Esophagus squamous epithelium (tissue), 5 donors: ENCODE measurements at places on chromosomes 5 and 9.
A peak's percentile ranks its signal among the peaks of the same experiment; 100 is the strongest.

GRCh38 chr5:17118631-17119030, 98.8 kb upstream of the BASP1 start:
- DNase-seq: peak; percentile 12

DNA sequence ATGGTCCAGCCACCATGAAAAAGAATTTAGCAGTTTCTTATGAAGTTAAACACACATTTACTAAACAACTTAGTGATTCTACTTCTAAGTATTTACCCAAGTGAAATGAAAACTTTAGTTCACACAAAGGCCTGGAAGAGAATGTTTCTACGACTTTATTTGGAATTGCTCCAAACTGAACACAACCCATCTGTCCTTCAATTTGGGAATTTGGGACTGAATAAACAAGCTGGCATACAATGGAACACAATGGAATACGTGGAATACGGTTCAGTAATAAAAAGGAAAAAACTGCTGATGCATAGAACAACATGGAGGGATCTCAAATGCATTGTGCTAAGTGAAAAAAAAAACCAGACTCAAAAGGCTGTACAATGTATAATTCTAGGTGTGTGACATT, 44.6 kb upstream of the BASP1 start:
- DNase-seq: no peak

GRCh38 chr5:81420039-81420667, 26.2 kb upstream of the ACOT12 start:
- DNase-seq: no peak

DNA sequence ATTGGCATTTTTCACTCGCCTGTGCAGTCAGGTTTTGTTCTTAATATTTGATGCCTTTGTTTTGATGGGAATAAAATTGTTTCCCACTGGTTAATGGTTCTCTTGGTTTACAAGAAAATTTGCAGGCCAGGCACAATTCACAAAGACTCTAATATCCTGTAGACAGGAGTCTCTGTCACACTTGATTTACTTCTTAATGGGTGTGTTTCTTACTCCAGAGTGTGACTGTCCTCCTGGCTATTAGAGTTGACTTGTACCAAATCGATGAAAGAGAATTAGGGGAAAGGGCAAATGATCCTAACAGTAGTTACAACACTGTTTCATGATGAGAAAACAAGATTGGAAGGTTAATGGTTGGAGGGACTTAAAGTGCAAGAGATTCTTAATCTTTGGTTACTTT, 142.8 kb upstream of the SV2C start:
- no peak for DNase-seq

DNA sequence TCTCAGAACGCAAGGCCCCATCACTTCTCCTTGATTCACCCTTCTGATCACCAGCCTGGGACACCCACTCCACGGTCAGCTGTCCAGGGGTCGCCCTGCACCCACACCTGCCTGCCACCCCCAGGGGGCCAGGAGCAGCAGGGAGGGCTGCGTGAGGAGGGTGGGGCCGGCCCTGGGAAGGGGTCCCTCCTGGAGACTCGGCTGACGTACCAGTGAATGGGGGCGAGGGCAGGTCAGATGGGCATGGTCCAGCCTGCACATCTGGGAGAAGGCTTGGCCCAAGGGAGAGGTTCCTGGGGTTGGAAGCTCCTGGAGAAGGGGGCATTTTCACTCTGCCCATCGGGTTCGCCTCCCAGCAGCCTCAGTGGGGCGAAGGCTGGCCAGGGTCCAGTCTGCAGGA, 21.8 kb upstream of the SARDH start:
- no peak for DNase-seq

DNA sequence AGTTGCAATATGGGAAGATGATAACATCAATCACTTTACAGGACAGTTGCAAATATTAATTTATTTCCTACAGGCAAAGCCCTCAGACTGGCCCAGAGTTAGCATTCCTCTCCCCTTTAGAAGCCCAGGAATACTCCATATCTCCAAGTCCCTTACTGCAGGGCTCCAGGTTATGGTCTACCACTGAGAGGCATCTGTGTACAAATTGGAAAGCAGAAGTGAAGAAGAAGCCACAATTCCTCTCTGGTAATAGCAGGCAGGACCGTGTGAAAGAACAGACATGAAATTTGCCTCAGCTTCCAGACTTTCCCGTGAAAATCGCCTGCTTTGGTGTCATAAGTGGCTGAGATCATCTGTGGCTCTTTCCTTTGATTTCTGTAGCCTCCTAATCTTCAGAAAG, 289.6 kb downstream of the GLIS3 start:
- no peak for DNase-seq

DNA sequence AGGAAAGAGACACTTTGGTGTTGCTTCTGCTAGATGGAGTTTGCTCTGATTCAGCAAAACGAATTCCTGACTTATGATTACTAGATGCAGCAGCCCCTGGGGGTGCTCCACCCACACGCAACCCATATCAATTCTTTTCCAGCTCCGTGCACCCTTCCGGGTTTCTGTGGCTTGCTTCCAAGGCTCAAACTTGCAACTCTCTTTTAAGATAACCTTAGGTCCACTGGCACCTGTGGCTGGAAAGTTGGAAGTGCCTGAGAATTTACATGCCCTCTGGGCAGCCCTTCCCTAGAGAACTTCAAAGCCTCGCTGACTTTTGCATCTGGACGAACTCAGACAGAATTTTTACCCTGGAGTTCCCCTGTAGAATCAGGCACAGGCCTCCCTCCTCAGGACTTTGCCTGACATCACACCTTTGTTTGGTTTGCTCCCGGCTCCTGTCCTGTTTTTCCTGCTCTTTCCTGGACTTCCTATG, 224.9 kb downstream of the SNX18 start:
- no peak for DNase-seq

- no peak for DNase-seq
Measured at GRCh38 chr9:95776176-95776575, 99.3 kb upstream of the ERCC6L2 start.

GRCh38 chr5:56523790-56524575, 290.9 kb upstream of the ANKRD55 start:
- DNase-seq: no peak

DNA sequence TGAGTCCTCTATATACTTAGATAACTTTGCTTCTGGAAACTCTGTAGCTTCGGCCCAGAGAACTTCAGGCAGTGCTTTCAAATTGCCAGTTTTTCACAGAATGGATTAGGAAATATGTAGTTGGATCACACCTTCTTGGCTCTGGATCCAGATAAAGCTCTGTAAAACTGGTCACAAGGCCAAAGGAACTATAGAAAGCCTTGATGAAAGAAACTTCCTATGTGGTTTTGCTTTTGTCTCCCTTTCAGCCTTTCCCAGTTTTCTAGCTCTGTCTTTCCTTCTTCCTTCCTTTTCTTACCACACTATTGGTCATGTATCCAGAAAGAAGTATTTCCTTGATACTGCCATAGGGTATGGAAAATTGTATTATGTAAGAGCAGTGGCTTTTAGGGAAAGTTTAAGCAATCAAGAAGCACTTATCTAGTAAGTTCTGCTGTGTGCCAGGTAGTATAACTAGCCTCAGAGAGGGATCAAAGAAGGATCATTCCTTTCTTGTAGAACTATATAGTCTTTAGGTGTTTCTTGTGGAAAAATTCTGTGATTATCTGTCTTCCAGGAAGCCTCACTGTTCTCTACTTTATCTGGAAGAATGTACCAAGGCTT, 6.3 kb downstream of the GPR21 start:
- DNase-seq: no peak

DNA sequence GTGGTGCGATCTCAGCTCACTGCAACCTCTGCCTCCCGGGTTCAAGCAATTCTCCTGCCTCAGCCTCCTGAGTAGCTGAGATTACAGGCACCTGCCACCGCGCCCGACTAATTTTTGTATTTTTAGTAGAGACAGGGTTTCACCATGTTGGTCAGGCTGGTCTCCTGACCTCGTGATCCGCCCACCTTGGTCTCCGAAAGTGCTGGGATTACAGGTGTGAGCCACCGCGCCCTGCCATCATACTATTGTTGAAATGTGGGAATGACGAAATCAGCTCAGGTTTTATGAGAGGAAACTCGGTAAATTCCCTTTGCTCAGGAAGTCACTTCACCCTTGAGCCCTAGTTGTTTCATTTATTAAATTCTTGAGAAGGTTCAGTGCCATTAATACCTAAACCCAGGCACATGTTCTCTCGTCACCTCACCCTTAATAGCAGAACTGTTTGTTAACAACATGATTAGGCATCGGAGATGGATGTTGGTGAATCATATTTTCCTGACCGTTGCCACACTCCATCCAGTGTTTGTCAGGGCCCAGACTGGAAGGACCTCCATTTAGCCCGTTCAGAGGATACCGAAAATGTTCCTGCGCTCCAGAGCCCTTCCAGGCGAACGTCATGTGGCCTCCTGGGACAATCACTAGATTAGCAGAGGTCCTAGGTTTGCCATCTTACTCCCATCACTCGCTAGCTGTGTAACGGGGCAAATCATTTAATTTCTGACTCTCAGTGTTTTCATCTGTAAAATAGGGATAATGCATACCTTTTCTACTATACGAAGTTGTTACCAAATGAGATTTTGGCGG, 20.0 kb upstream of the CREBRF start:
- no peak for DNase-seq

GRCh38 chr9:27565696-27566095, 7.6 kb downstream of the C9orf72 start:
- no peak for DNase-seq

DNA sequence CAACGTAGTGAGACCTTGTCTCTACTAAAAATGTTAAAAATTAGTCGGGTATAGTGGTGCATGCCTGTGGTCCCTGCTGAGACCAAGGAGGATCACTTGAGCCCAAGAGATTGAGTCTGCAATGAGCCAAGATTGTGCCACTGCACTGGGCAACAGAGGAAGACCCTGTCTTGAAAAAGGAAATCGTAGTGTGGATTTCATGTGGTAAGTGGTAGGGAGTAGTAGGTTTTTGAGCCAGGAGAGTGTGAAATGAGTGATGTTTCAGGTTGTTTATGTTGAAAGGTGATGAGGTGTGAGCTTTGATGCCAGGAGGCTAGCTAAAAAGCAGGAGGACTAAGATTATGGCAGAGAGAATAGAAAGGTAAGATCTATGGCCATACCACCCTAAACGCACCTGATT, 5.9 kb downstream of the MATR3 start:
- DNase-seq: no peak

GRCh38 chr9:80952363-80952922, 736.9 kb downstream of the TLE1 start:
- DNase-seq: no peak

GRCh38 chr5:83527221-83527620, 55.7 kb downstream of the VCAN start:
- DNase-seq: no peak

DNA sequence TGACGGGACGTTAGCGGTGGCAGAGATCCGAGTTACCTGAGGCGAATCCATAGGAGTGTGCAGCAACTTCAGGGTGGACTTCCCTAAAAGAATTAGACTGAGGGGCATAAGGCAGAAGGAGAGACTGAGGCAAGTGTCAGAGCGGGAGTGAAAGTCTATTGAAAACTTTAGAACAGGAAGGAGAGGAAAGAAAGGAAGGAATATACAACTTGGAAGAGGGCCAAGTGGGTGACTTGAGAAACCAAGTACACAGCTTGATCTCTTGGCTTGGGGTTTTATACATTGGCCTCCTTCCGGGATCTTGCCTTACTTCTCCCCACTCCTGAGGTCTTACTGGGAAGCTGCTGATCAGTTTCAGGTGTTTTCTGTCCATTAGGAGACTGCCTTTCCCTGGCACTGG, 84.9 kb downstream of the SNX18 start:
- DNase-seq: no peak

DNA sequence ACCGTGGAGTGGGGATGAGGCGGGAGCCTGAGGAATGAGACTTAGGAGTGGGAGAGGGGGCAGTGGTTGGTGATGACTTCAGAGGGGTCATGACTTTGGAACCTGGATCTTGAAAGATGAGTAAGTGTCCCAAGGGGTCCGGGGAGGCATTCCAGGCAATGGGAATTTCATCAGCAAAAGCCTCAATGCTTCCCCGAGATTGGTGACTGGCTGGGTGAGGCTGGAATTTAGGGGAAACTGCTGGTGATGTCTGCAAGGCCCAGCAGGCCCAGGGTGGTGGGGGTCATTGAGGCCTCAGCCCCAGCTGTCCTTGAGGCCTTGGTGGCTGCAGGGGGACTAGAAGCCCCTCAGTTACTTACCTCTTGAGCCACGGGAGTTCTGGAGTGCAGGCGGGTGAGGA, 7.5 kb downstream of the NDST1 start:
- DNase-seq: no peak

GRCh38 chr9:15531380-15531779, 20.6 kb upstream of the PSIP1 start:
- no peak for DNase-seq

DNA sequence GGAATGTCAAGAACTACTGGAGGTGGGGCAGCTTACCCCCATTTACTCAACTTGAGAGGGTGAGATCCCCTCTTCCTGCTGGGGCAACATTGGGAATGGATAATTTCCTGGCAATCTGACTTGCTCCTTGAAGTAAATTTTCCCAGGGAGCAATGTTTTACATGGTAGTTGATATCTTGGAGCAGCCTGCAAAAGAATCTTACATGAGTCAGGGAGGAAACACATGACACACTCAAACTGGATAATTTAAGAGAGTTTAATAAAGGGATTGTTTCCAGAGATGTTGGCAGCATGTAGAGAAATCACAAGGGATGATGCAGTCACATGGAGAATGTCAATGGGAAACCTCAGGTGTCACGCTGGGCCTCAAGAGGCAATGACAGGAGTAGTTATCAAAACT, 212.5 kb downstream of the GAS1 start:
- no peak for DNase-seq

DNA sequence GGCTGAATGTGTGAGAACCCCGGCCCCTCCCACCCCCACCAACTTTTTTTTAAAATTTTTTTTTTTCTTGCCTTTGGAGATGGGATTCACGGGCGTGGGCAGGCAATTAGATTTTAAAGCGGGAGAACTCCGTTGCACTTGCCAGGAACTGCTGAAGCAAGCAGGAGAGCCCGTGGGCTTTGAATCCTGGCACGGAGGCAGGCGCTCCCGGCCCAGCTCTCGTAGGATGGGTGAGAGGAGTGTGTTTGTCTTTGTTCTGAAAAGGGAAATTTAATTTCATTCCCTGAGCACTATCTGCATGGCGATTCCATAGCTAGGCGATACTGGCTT, 54.3 kb upstream of the BOD1 start:
- no peak for DNase-seq

DNA sequence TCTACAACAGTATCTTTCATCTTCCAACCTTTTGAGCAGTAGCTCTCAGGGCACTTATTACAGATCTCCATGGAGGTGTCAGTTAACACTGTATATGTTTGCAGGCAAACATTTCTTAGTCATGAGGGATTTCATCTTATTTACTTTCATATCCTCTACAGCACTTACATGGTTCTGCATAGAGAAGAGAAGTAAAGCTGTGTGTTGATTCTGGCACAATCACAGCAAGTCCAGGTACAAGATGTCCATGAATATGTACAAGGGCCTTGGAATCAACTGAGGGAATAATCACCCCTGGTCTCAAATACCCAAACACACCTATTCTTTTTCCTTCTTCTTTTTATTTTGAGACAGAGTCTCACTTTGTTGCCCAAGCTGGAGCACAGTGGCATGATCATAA, 142.0 kb upstream of the TRPM3 start:
- DNase-seq: no peak

- DNase-seq: no peak
Measured at GRCh38 chr5:135437796-135438560, 9.2 kb downstream of the DCANP1 start.
